Aortic smooth muscle cell (primary cell): ENCODE measurements at places on chromosomes 5 and 9. TPM values are rescaled to one million over a fixed set of nuclear protein-coding genes. Genes with fewer than 3 reads are reported as not detected.

The CEP120 gene
- 12.7 and 14.0 TPM in 2 replicates for total RNA-seq

The DAP gene
- total RNA-seq: 40.3 and 78.0 TPM in 2 replicates

The SLC34A1 gene
- total RNA-seq: not detected in 2 replicates

The SLC36A3 gene
- not detected in 2 replicates for total RNA-seq

The MARCOL gene
- not detected in 2 replicates for total RNA-seq

The KIF4B gene
- total RNA-seq: under 0.01 TPM in 1 of 2 replicates, not detected in the other

The MYORG gene
- total RNA-seq: 0.92 and 1.2 TPM in 2 replicates

The ANXA2R gene
- total RNA-seq: 1.5 and 1.8 TPM in 2 replicates

The PCDHA12 gene
- under 0.01 and 0.06 TPM in 2 replicates for total RNA-seq

The GAPT gene
- total RNA-seq: not detected in 2 replicates

The SPATA9 gene
- 0.13 TPM in 1 of 2 replicates, not detected in the other for total RNA-seq

The OSMR gene
- total RNA-seq: 46.1 and 56.5 TPM in 2 replicates

The ANKRD20A1 gene
- total RNA-seq: 0.12 and 0.53 TPM in 2 replicates

The PRDM9 gene
- not detected in 2 replicates for total RNA-seq

The CCL28 gene
- total RNA-seq: 1.1 and 1.6 TPM in 2 replicates

The RAI14 gene
- total RNA-seq: 80.5 and 89.8 TPM in 2 replicates

The TMEM174 gene
- total RNA-seq: not detected in 2 replicates

The EGR1 gene
- total RNA-seq: 1.3 and 16.2 TPM in 2 replicates

The IL17B gene
- not detected in 2 replicates for total RNA-seq

The C8G gene
- total RNA-seq: 0.13 and 0.44 TPM in 2 replicates

The STPG3 gene
- total RNA-seq: not detected in 2 replicates

The FAM200C gene
- total RNA-seq: 3.0 and 3.7 TPM in 2 replicates

The TRIM32 gene
- 14.1 and 15.5 TPM in 2 replicates for total RNA-seq

The DIRAS2 gene
- under 0.01 TPM in 1 of 2 replicates, not detected in the other for total RNA-seq

The HTR4 gene
- 1.9 and 5.7 TPM in 2 replicates for total RNA-seq

The RAD17 gene
- 16.0 and 16.8 TPM in 2 replicates for total RNA-seq

The BARHL1 gene
- total RNA-seq: not detected in 2 replicates

The PCDHB11 gene
- total RNA-seq: 0.44 and 0.53 TPM in 2 replicates

The GPR150 gene
- total RNA-seq: 0.06 and 0.13 TPM in 2 replicates

The PCDHGB1 gene
- 1.8 and 4.3 TPM in 2 replicates for total RNA-seq

The GABBR2 gene
- 0.12 and 0.13 TPM in 2 replicates for total RNA-seq

The PDE8B gene
- 0.06 and 0.13 TPM in 2 replicates for total RNA-seq

The PTPRD gene
- 4.0 and 13.8 TPM in 2 replicates for total RNA-seq

The IFNA2 gene
- total RNA-seq: not detected in 2 replicates

The LCN2 gene
- not detected in 2 replicates for total RNA-seq

The RHOBTB3 gene
- total RNA-seq: 27.5 and 34.6 TPM in 2 replicates

The CTXN3 gene
- not detected in 2 replicates for total RNA-seq

The PAX5 gene
- not detected in 2 replicates for total RNA-seq

The ALDOB gene
- total RNA-seq: not detected in 2 replicates

The IFNA10 gene
- total RNA-seq: not detected in 2 replicates
